ENCODE measurements at places on chromosomes 2 and 18.
A peak's percentile ranks its signal among the peaks of the same experiment; 100 is the strongest.

DNA sequence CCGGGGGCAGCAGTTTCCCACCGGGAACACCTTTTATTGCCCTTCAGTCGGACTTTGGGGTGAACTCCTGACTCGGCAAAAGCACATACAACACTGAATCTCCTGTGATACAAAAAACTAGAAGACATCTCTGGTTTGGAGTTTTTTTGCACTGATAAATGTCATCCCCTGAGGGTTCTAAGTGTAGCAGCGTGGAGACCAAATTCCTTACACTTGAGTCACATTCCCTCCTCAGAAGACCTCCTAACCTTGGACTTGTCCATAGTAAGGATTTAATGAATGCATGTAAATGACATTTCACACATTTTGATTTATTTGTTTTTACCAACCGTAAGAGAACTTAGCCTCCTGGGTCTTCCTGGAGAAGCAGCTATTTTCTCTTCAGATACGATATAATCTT is 54.0 kb upstream of the GPR45 start:
- no peak for DNase-seq

DNA sequence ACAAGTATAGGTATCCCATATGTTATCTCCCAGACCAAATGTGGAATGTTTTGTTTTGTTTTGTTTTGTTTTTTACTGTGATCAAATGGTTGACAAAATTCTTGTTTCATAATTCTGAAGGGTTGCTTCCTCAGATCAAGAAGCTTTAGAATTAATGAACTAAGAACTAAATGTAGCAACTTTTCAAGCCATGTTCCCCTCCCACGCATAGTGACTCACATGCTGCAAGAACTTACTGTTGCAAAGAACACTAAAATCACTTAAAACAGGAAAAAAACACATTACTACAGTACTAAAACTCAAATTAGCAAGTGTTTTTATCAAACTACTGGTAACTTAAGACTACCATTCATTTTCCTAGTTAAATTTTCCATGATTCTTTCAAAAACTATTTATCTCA is 30.6 kb downstream of the HNRNPLL start:
- DNase-seq: no peak

DNA sequence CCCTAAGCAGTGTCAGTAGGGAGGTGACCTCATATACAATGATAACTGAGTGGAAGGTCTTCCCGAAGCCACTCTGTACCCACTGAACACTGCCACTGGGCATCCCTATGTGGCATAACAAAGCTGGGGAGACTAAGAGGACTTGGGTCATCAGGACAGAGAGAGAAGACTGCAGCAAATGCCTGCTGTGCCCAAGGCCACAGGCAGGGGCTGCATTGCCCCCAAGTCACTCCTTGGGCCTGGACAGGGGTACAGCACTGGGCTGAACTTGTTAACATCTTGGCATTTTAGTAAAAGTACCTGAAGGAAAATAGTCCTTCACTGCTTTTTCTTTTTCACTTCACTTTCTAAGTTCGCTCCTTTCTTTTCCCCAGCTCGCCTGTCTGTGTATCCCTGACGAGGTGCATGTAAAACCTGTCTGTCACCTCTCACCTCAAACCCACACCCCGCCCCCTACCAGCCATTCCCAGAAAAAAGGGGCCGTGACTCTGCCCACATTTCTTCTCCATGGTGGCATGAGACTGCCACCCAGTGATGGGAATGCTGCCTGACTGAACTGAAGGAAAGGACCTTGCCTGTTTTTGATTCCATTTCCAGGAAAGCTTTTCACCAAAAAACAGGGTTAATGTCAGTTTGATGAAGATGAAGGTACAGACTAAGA is 62.9 kb downstream of the MTHFD2 start:
- DNase-seq: peak; percentile 44

- no peak for DNase-seq
These were observed 948.5 kb downstream of the SLC4A3 start for GRCh38 chr2:220575963-220576362.

GRCh38 chr2:238754259-238754658 is 93.6 kb upstream of the TWIST2 start:
- DNase-seq: no peak

GRCh38 chr2:166485558-166486178 is 8.4 kb downstream of the SCN7A start:
- no peak for DNase-seq

- no peak for DNase-seq
These were observed 1.8 kb downstream of the GNLY start for GRCh38 chr2:85695691-85696668.

- DNase-seq: no peak
These were observed 123.1 kb upstream of the NCKAP5 start for GRCh38 chr2:133691336-133691735.

DNA sequence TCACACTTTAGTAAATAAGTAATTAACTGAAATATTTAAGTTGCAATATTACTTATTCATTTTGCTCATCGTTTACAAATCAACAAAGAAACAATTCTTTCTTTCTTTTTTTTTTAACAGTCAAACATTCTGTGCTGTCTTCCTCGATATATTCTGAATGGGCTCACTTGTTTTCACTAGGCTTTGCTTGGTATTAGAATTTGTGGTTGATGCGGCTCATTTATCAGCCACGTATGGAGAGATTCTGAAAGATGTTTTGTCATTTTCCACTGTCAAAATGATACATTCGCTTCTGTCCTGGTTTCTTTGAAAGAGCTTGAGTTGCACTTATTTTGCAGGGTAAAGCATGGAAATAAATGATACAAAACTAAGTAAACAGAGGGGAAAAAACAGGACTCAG is 323.7 kb downstream of the LRRTM1 start:
- DNase-seq: no peak

- DNase-seq: no peak
These were observed 84.9 kb upstream of the ZCCHC2 start for GRCh38 chr18:62438018-62438329.

DNA sequence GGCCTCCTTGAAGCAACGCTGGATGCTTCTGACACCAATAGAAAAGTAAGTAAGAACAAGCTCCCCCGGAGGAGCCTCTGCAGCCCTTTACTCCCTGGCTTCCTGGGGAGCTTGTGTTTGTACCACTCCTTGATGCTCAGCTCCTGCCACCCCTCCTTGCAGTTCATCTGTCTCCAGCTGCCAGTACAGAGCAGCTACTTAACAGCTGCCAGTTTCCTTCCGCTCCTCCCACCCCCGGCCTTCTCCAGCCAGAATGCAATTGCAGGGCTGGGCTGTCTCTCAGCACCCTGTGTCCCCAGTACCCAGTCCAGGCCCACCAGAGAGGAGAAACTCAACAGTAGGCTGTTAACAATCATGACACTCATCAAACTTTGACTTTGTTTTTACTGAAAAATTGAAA is 109.4 kb downstream of the AOX1 start:
- DNase-seq: no peak

DNA sequence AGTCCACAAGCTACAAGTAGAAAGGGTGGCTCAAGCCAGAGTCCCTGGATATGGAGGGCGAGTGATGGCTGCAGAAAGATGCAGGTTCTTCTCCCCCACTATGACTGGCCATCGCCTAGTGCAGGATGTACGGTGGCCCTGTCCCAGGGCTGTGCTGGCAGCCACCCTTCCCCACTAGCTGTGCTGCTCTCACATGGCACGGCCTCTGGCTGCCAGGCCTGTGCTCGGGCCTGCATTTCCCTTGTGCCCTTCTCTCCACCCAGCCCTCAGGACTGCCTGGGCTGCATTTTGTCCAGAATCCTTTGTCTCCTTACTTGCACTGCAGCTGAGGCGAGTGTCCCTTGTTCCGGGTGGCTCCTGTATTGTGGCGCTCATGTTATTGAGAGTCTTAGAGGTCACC is 1.6 kb upstream of the RAMP1 start:
- no peak for DNase-seq

- no peak for DNase-seq
These were observed 263.5 kb upstream of the LRRTM1 start for GRCh38 chr2:80568011-80568410.

DNA sequence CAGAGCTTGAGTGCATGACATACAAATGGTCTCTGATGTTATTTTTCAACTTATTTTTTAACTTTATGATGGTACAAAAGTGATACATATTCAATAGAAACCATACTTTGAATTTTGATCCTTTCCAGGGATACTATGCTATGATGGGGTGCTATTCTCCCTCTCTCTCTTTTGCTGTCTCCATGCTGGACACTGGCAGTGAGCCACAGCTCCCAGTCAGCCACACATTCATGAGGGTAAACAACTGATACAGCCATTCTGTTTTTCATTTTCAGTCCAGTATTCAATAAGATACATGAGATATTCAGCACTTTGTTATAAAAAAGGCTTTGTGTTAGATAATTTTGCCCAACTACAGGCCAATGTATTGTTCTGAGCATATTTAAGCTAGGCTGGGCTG is 859.3 kb upstream of the KLHL29 start:
- DNase-seq: no peak

DNA sequence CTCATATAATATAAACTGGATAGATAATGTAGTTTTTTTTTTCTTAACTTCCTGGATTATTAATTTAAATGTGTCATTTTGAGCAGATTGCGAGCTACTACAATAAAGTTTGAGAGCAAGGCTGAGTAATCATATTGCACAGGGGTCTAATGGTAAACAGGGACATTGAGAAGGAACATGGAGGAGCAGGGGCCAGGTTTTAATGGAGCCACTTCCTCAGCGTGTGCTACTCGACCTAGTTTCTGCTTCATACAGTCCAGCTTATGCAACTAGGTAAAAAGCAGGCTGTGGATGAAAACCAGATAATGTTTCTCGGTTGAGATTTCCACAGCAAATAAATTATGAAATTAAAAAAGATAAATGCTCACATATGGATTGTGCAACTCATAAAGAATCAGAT is 1915.7 kb upstream of the CELF4 start:
- no peak for DNase-seq

GRCh38 chr2:110869472-110870446 is 137.4 kb downstream of the ACOXL start:
- DNase-seq: no peak

- DNase-seq: no peak
These were observed 20.0 kb downstream of the SETBP1 start for GRCh38 chr18:44700652-44701051.

- no peak for DNase-seq
These were observed 48.5 kb upstream of the ASPRV1 start for GRCh38 chr2:70009762-70010575.

- DNase-seq: no peak
These were observed 129.1 kb downstream of the NRP2 start for GRCh38 chr2:205811387-205811786.

- DNase-seq: no peak
These were observed 243.7 kb downstream of the SMAD2 start for GRCh38 chr18:47686806-47687205.

DNA sequence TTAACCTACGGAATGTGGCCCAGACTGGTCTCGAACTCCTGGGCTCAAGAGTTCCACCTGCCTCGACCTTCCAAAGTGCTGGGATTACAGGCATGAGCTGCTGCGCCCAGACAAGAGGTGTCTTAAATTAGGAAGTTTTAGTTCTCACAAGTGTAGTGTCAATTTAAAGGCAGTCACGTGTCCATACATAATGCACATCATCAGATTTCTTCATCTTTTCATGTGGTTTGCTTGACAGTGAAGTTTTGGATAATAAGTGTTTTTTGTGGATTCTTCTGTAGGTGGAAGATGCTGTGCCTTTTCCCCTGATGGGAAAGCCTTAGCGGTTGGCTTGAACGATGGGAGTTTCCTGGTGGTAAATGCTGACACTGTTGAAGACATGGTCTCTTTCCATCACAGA is 147.5 kb downstream of the RTN4 start:
- DNase-seq: no peak

- DNase-seq: peak; percentile 17
These were observed 173.1 kb upstream of the STON1 start for GRCh38 chr2:48356701-48357325.

GRCh38 chr2:72289283-72289682 is 141.6 kb upstream of the CYP26B1 start:
- no peak for DNase-seq

- no peak for DNase-seq
These were observed 208.0 kb downstream of the TWIST2 start for GRCh38 chr2:239055756-239056493.

GRCh38 chr18:25350489-25351251 is 1.3 kb downstream of the ZNF521 start:
- DNase-seq: peak; percentile 54

DNA sequence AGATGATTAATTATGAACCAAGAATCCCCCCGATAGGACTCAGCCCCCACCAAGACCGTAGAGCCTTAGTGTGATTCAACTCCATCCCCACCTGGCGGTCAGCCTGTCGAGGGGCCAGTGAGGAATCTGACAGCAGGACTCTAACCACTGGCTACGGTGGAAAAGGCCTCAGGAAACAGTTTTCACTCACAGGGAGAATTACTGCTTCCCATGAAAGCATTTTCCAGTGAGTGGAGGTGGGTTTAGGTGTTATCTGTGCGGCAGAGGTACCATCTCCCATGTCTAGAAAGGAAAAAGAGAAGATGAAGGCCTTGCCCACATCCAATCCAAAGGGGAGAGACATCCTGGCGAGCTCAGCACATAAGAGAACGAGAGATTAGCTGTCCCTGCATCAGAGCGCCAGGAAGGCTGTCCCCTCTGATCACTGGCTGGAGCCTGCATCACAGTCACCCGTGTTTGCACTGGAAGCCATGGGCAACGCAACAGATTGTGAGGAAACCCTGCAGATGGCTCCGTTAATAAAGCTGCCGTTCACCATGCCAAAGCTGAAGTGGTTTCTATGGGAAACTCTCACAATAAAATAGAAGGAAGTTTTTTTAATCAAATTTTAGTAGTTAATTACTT is 22.3 kb downstream of the COX7A2L start:
- no peak for DNase-seq

DNA sequence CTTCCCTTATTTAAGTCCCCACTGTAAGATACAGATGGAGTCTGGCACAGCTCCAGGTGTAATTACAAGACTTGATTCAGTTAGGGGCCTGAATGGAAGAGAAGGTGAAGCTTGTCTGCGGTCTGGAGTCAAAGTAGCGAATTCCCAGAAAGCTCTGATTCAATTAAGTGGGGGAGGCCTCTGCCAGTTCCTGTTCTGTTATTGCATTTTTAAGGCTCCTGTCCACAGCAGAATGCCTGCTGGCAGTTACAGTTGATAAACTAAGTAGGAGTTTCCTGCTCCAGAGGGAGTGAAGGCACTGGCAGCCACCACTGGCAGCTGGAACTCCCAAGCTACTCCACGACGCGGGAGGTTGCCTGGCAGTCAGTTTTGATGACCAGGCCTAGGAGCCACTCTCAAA is 181.1 kb downstream of the SOCS6 start:
- no peak for DNase-seq

GRCh38 chr18:43175257-43175656 is 59.8 kb upstream of the RIT2 start:
- no peak for DNase-seq

DNA sequence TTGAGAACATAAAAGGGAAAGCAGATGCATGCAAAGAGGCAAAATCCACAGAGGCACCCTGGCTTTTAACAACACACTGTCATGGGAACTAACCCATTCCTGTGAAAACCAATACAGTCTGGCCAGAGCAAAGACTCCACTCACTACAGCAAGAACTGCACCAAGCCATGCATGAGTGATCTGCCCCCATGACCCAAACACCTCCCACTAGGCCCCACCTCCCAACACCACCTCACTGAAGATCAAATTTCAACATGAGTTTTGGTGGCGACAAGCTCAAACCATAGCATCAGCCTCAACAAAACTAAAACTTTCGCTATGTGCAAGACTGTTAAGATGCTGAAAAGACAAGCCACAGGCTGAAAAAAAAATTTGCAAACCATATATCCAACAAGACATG is 162.8 kb downstream of the SMAD2 start:
- DNase-seq: no peak
